ENCODE measurements at places on chromosomes 11 and 22.

GRCh38 chr11:34427186-34427805 is 11.4 kb upstream of the CAT start:
- DNase-seq: no peak

DNA sequence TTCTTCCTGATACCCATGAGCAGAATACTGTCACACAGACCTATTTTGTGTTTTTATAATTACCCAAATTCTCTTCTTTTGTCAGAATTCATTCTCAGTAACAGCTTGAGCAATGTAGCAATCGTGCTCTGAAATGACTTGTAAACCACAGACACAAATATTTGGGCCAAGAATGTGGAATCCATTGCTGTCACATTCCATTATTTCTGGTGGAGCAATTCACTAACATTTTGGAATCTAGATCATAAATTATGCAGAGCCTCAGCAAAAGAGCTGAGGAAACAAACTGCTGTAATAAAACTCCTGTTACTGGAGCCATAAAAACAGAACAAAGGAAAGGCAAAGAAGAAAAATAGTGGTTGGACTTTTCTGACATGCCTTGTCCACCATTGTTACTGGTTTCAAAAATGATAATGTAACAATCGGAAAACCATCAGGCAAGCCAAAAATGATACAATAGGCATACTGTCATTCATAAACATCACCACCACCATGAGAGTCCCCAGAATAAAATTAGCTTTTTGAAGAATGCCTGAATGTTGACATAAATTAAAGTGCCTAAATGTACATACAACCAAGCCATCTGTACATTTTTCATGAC is 223.4 kb upstream of the PITPNB start:
- no peak for DNase-seq

GRCh38 chr22:42925598-42925997 is 68.5 kb upstream of the ARFGAP3 start:
- no peak for DNase-seq

GRCh38 chr11:108835624-108836023 is 170.8 kb downstream of the DDX10 start:
- no peak for DNase-seq

GRCh38 chr11:122706291-122707088 is 51.0 kb downstream of the UBASH3B start:
- DNase-seq: no peak

DNA sequence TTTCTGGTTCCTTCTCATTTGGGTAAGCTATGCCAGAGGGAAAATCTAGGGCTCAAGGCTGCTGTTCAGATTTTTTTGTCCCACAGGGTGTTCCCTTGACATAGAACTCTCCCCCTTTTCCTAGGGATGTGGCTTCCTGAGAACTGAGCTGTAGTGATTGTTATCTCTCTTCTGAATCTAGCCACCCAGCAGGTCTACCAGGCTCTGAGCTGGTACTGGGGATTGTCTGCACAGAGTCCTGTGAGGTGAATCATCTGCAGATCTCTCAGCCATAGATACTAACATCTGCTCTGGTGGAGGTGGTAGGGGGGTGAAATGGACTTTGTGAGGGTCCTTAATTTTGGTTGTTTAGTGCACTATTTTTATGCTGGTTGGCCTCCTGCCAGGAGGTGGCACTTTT is 167.3 kb upstream of the PGR start:
- DNase-seq: no peak

DNA sequence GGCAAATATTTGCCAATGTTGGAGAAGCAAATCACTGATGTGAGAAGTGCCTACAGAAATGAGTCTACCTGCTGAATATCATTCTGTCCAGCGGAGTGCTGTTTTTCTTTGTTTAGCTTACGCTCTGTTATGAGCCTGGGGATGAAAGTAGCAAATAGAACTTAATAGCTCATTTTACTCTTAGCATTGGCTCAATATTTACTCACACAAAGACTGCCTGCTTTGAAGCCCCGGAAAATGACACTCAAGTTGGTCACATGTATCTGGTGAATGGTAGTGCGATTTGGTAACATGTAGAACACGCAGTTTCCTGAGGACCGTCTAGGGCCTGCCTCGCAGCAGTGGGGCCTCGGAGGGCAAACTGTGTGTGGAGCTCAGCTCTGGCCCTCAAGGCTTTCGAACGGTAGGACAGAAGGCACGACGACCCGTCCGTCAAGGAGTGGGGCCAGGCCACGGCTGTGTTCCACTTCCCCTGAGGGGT is 38.9 kb downstream of the TBC1D22A start:
- no peak for DNase-seq

- DNase-seq: no peak
These were observed 345.2 kb downstream of the LARGE1 start for GRCh38 chr22:33575041-33575440.

- no peak for DNase-seq
These were observed 58.2 kb upstream of the GNAZ start for GRCh38 chr22:23012081-23012622.

GRCh38 chr22:32590556-32590955 is 115.9 kb downstream of the FBXO7 start:
- DNase-seq: no peak

DNA sequence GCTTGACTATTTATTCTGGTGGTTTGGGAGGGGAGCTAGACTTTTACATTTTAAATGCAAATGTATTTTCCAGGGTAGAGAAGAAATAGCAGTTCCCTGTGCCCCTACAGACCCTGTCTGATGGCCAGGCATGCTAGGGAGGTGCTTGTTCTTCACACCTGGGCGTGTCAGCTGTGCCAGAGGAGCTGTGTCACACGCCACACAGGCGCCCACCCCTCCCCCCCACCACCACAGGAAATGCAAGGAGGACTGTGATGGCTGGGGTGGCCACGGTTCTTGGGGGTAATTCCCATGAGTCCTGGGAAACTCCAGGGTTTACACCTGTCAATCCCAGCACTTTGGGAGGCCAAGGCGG is 82.2 kb downstream of the FLI1 start:
- no peak for DNase-seq

- DNase-seq: no peak
These were observed 256.5 kb downstream of the CNTN5 start for GRCh38 chr11:99277281-99277680.

GRCh38 chr22:26321469-26321913 is 107.6 kb upstream of the ASPHD2 start:
- DNase-seq: no peak

DNA sequence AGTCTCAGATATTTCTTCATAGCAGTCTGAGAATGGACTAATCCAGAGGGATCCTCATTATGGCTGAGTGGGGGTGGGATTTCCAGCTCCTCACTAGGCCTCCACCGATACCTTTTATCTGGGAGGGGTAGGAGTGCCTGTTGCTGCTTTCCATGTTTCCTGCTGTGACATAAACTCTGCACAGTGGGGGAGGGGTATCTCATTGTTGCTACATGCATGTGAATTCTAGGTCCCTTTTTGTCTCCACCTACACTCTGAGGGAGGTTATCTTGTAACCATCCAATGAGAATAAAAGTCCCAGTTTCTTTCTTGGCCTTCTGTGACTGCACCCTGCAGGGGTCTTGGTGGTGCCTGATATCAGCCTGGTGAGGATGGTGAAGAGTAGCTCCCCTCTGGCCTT is 60.5 kb downstream of the ADAMTS15 start:
- no peak for DNase-seq

GRCh38 chr11:87901341-87901740 is 273.9 kb downstream of the RAB38 start:
- no peak for DNase-seq

- DNase-seq: no peak
These were observed 14.3 kb downstream of the ZC3H7B start for GRCh38 chr22:41315586-41315985.

- no peak for DNase-seq
These were observed 1041.6 kb downstream of the BRD1 start for GRCh38 chr22:48785792-48786678.

DNA sequence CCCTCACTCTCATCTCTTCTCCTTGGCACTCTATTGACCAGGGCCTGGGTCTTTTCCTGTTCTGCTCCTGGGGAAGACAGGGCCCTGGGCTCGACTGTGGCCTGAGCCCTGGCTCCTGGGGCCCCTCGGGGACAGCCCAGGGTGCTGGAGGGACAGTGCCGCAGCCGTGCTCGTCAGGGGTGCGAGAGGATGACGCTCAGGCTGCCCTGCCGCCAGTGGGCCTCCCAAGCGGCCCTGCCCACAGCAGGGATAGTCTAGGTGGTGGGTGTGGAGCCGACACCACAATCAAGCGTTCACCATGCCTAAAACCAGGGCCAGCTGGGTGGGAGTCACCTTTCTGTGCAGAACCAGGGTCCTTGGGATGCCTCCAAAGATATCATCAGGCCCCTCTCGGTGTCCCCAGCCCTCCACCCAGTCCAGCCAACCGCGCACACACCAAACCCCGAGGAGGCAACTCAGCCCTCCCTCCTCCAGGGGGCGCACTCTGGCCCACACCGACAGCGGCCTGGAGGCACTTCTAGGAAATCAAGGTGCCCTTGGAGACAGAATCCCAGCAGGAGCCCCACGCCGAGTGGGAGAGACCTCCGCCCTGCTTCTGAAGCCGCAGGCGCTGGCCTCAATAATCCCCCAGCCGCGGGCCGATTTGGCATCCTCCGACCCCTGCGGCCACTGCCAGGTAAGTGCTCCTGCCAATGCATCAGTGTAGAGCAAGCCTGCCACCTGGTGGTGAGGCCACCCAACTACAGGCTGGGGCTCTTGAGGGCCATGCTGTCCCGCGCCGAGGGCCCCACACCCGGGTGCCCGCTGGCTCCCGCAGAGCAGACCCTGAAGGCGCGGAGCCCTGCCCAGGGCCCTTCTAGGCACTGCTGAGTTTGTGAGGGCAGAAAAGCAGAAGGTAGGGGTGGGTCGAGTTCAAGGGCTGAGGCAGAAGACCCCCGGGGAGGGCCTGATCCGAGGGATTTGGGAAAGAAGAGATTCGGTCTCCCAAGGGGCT is 496.4 kb downstream of the BUD13 start:
- peak; percentile 50 for DNase-seq
